Stimulated activated effector memory CD8-positive, alpha-beta T cell treated with anti-CD3 and anti-CD28 coated beads, Interleukin-12 subunit alpha, Interleukin-12 subunit beta, amount 100 ng/mL, for 72 hours (primary cell): ENCODE measurements at places on chromosomes 1 and 21.

- DNase-seq: peak; percentile 32
These were observed 152.4 kb upstream of the HMGB4 start for GRCh38 chr1:33711511-33711910.

GRCh38 chr1:29599071-29599470 lies 362.7 kb downstream of the PTPRU start:
- DNase-seq: peak; percentile 40

DNA sequence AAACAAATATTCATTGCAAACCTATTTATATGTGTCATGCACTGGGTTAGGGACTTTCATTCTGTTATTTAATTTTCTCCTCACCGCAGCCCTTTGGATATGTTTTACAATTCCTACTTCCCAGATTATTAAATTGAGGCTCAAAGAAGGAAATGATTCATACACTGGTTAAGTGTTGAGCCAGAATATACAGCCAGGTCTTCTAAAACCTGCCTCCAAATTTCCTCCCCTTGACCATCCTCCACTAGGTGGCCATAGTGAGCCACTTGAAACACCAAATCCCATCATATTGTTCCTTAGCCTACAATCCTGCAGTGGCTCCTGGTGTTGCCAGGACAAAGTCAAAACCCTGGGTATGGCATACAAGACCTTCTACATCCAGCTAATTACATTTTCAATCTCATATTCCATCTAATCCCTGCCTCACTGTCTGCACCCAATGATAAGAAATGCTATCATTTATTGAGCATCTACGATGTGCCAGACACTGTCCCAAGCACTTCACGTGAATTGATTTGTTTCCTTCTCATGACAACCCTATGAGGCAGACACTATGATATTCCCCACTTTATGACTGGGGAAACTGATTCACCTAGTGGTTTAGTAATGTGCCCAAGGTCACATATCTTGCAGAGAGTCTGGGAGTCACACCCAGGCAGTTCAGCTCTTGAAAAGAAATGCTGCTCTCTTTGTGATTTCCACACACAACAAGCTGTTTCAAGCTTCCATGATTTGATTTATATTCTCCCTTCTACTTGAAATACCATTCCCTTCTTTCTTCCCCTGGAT lies 23.6 kb upstream of the KIRREL1 start:
- no peak for DNase-seq

GRCh38 chr1:170213596-170213995 lies 67.8 kb downstream of the NTMT2 start:
- no peak for DNase-seq

DNA sequence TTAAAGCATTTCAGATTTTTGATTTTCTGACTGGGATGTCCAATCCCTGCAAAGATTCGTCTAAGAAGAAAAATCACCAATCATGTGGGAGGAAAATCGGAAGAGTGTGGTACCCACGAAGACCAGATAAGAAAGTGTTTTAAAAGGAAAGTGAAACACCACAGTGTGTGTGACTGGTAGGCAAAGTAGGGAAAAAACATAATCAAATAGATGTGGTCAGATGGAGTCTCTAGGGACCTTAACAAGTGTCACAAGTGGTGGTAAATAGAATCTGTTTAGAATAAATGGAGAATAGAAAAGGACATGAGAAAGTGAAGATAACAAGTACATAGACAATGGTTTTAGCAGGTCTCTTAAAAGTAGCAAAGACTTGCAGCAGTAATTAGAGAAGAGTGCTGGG lies 154.6 kb downstream of the SLC30A10 start:
- DNase-seq: no peak
